Stimulated activated CD4-positive, alpha-beta T cell treated with anti-CD3 and anti-CD28 coated beads, Interleukin-1b, Interleukin-23, amount 100 ng/mL, for 1 hour (primary cell): ENCODE measurements at places on chromosomes 7 and 10.

GRCh38 chr10:27158421-27158820 lies 3.3 kb downstream of the MASTL start:
- no peak for DNase-seq

DNA sequence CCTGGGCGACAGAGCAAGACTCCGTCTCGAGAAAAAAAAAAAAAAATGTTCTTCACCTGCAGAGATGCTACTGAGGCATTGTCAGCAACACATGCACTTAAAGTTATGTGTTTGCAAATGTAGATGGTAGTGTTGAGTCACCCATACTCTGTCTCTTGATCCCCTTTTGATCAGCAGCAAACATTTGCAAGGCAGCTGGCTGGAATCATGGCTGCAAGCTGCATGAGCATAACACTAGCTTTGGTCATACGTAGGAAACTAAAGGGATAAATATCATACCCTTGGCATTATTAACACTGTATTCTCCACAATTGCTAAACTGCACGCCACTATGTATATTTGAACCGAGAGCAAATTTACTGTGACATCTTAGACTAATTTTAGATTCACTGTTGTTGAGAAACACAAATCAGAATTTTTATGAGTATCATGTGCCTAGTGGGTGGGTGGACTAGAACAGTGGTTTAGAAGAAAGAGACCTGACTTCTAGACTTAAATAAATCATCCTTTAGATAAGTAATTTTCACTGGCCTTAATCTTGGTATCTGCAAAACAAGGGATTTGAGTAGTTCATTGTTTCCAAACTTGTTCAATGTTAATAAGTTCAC lies 229.3 kb upstream of the MEOX2 start:
- no peak for DNase-seq

DNA sequence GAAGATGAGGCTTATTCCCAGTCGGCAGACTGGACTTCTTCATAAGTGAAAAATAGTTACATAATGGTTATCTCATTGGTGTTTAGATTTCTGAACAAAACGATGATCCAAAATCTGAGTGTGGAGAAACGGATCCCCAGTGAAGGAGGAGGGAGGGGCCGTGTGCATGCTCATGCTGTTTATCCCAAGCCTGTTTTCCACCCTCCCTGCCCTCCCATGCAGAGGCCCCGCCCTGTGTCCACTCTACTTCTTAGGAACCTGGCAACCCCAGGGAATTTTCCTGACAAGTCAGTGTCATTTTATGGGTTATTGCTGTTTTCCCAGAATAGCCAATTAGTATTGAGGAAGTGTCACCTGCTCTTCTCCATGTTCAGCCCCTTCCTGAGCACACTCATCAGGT lies 174.0 kb downstream of the CELF2 start:
- DNase-seq: no peak

DNA sequence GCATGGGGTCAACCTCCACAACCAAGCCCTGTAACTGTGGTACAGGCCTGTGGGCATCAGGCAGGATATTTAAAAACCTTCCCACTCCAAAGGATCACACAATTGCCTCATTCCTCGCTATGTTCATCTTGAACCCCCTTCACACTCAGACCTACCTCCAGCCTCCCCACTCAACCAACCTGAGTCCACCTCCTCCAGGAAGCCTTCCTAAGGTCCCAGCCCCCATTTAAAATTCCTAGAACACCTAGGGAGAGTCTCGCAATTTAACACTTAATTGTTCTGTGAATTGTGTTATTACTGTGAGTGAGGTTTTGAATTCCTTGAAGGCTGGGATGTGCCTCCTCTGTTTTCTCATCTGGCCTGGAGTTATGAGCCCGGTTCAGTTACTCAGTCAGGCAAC lies 93.1 kb upstream of the SMNDC1 start:
- no peak for DNase-seq

GRCh38 chr7:30327813-30328212 lies 43.4 kb downstream of the ZNRF2 start:
- DNase-seq: no peak

DNA sequence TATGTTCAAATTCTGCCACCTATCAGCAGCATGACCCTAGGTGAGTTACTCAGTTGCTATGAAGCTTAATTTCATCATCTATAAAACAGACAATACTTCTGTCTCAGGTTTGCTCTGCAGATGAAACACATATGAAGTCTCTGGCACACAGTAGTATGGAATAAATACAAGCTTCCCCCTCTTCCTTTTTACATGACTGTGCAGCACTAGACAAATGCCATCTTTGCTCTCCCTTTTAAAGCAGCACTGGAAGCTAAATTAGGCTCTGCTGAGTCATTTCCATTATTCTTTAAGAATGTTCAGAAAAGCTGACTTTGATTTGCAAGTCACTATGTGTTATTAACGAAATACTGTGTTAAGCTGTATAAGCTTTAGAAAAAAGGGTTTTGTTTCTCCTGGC lies 40.7 kb upstream of the ANAPC16 start:
- DNase-seq: no peak

DNA sequence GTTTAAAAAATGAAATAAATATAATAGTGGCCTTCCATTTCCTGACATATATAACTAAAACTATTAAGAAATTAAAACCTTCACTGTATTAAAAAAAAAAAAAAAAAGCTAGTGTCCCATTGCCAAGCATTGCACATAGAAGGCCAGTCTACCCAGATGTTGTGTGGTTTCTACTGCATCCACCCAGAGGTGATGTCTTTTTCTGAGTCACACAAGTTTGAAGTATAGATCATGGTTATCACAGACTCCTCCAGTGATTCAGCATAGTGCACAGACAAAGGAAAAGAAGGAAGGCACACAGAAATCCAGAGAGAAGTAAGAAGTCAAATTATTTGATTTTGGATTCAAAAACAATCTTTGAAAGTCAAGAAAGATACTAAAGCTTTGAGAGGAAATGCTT lies 429.0 kb downstream of the ETV1 start:
- no peak for DNase-seq

- no peak for DNase-seq
Measured at GRCh38 chr10:55746002-55746401, 615.1 kb downstream of the ZWINT start.

GRCh38 chr7:55488216-55488615 lies 84.1 kb downstream of the VOPP1 start:
- DNase-seq: no peak

DNA sequence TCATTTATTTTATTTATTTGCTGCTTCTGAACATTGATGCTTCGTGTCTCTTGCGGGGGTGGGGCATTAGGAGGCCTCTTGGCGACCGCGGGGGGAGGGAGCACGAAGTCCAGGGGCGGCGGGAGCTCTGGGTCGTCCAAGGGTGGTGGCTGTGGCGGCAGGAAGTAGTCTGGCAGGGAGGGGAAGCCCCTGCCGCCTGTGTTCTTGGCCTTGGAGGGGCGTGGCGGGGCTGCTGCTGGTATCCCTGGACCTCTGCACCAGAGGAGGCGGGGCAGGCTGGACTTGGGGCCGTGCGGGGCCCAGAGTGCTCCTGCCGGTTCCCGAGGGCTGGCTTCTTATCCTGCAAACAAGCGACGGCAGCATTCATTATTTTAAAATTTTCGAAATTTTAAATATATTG lies 70.5 kb upstream of the ABI1 start:
- no peak for DNase-seq

DNA sequence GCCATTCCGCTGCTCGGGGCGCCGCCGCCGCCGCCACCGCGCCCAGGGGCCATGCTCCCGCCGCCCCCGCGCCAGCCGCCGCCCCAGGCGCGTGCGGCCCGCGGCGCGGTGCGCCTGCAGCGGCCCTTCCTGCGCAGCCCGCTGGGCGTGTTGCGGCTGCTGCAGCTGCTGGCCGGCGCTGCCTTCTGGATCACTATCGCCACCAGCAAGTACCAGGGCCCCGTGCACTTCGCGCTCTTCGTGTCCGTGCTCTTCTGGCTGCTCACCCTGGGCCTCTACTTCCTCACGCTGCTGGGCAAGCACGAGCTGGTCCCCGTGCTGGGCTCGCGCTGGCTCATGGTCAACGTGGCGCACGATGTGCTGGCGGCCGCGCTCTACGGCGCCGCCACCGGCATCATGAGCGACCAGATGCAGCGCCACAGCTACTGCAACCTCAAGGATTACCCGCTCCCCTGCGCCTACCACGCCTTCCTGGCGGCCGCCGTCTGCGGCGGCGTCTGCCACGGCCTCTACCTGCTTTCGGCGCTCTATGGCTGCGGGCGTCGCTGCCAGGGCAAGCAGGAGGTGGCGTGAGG lies 383 bp downstream of the MARVELD1 start:
- DNase-seq: peak; percentile 18

GRCh38 chr7:49229246-49229645 lies 304.9 kb downstream of the CDC14C start:
- DNase-seq: no peak
